Stimulated activated CD4-positive, alpha-beta T cell treated with anti-CD3 and anti-CD28 coated beads, Interleukin-1b, Interleukin-23, amount 100 ng/mL, for 24 hours (primary cell): ENCODE measurements at places on chromosomes 7 and 10.

GRCh38 chr7:142798451-142799436 is 28.0 kb downstream of the PRSS2 start:
- DNase-seq = no peak

DNA sequence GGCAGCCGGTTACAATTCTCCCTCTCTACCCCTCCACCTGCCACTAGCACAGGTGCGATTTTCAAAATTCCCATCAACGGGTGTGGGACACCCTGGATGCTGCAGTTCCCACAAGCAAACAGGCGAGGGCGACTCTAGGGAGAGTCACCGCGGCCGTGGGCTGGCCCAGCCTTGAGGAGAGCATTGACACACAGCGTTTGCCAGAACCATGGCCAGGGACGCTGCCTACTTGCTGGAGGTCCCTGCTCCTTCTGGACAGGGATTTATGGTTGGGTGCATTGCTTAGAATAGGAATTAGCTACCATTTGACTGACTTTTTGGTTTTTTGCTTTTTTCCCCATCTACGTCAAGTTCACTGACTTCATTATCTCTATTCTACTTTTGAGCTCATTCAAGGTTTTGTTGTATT is 19.0 kb upstream of the CLDN4 start:
- peak; percentile 38 for DNase-seq

- DNase-seq = no peak
Observed at GRCh38 chr7:143493751-143494150, 16.1 kb downstream of the TAS2R41 start.

- no peak for DNase-seq
Observed at GRCh38 chr10:28711776-28712175, 34.5 kb downstream of the BAMBI start.

GRCh38 chr10:123766012-123766411 is 99.9 kb downstream of the GPR26 start:
- DNase-seq = no peak
